Colonic mucosa (tissue), 4 donors: ENCODE measurements at places on chromosomes 3 and 15. TPM values are rescaled to one million over a fixed set of nuclear protein-coding genes. Genes with fewer than 3 reads are reported as not detected.
A peak's percentile ranks its signal among the peaks of the same experiment; 100 is the strongest.

The FSTL1 gene
- total RNA-seq, result 20.4 TPM

- H3K27ac ChIP-seq, result no peak overlapping the region
- DNase-seq, result no peak
- H3K36me3 ChIP-seq, result no peaks in the 10 kb centered on the region
- H3K4me1 ChIP-seq, result no peaks in the 10 kb centered on the region
- H3K4me3 ChIP-seq, result no peak overlapping the region
- H3K27me3 ChIP-seq, result no peaks in the 10 kb centered on the region
These were observed 93.2 kb downstream of the FILIP1L start for GRCh38 chr3:100020876-100021644.

The GOLGA6D gene
- total RNA-seq, result not detected

DNA sequence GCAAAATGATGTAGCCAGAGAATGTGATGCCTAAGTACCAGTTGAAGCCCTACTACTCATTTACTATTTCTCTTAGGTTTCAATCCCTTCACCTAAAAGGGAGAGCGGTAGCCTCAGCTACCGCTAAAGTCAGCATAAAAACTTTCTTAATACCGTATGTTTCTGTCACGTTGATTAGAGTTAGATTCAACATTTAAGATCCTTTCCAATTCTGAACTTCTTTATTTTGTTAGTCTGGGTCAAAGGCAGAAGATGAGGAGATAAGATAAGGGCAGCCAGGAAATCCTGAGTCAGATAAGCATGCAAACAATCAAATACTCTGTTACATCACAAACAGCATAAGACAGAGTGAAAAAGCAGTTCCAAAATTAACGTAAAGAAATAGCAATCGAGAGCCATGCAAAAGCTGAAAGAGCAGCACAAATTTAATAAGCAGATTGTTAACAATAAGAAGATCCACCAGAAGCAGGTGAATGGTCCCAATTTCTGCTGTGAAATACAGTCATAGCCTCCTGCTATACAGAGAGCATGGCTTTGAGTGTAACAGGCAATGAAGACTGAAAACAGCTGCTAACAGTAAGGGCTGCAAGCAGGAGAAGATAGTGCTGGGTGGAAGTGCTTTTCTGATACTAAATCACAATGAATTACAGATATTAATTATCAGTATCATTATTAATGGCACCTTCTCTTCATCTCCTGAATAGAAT lies 3.0 kb downstream of the TMEM207 start:
- no peaks in the 10 kb centered on the region for H3K4me1 ChIP-seq
- no peaks in the 10 kb centered on the region for H3K36me3 ChIP-seq
- no peaks in the 10 kb centered on the region for H3K27me3 ChIP-seq
- H3K27ac ChIP-seq, result no peak overlapping the region
- no peak for DNase-seq

The TP63 gene
- total RNA-seq, result not detected

DNA sequence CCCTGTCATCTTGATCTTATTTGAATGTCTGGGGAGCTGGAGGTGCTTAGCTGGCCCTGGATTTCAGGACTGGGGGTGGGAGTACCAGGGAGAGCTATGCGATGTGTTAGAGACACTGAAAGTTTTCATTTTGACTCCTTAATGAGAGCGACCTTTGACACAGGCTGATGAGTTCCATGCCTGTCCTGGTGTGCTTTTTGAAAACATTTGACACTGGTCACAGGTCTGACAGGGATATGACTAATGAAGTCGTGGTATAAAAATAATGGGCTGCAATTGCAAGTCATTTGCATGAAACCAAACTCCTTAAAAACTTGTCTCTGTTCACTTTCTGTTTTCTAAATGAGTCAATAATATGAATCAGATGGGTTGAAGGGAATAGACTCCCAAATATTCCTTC lies 81.9 kb downstream of the MECOM start:
- H3K36me3 ChIP-seq, result no peaks in the 10 kb centered on the region
- no peak for DNase-seq
- H3K27me3 ChIP-seq, result no peaks in the 10 kb centered on the region

GRCh38 chr3:183254487-183255347 lies 1.7 kb downstream of the B3GNT5 start:
- peak overlapping the region; percentile 78 for H3K27ac ChIP-seq
- no peaks in the 10 kb centered on the region for H3K27me3 ChIP-seq
- peaks cover 5% of the 10 kb centered on the region for H3K4me1 ChIP-seq
- peak; percentile 40 for DNase-seq
- peak overlapping the region; percentile 75 for H3K4me3 ChIP-seq

DNA sequence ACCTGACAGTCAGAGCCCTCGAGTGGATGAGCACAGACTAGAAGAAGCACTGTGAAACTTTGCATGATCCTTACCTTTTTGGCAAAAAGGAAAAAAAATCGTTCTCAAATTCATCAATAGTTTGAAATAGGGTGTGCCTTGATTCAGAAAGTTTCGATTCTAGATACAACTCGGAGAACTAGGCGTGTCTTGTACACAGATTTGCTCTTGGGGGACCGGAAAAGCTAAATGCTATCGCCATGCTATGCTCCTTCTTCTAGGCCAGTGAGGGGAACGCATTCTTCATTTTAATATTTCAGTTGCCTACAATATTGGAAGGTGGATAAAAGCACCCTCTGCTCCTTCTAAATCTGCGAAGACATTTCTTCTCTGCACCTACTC lies 25.0 kb downstream of the CD86 start:
- no peaks in the 10 kb centered on the region for H3K4me1 ChIP-seq
- H3K27ac ChIP-seq, result no peak overlapping the region
- no peak for DNase-seq
- no peaks in the 10 kb centered on the region for H3K36me3 ChIP-seq
- no peaks in the 10 kb centered on the region for H3K27me3 ChIP-seq
- H3K4me3 ChIP-seq, result no peak overlapping the region

- no peak overlapping the region for H3K27ac ChIP-seq
- H3K4me1 ChIP-seq, result no peaks in the 10 kb centered on the region
- H3K36me3 ChIP-seq, result no peaks in the 10 kb centered on the region
- H3K4me3 ChIP-seq, result no peak overlapping the region
These were observed 173.5 kb downstream of the OR4M2 start for GRCh38 chr15:22253676-22254408.

DNA sequence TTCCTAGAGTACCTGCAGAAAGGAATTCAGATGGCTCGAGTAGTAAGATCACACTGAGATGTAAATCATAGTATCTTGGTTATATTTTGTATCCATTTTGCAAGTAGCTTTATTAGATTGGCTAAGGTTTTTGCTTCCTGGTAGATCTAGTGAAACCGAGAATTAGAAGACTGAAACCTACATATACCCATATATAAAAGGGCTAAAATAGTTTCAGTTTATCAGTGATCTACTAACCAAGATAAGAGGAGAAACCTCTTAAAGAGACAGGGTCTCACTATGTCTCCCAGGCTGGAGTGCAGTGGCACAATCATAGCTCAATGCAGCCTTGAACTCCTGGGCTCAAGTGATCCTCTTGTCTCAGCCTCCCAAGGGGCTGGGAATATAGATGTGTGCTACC lies 135.3 kb downstream of the PCCB start:
- H3K36me3 ChIP-seq, result no peaks in the 10 kb centered on the region
- no peaks in the 10 kb centered on the region for H3K4me1 ChIP-seq
- no peak overlapping the region for H3K4me3 ChIP-seq
- DNase-seq, result no peak

The DENND4A gene
- total RNA-seq, result 21.8 TPM

DNA sequence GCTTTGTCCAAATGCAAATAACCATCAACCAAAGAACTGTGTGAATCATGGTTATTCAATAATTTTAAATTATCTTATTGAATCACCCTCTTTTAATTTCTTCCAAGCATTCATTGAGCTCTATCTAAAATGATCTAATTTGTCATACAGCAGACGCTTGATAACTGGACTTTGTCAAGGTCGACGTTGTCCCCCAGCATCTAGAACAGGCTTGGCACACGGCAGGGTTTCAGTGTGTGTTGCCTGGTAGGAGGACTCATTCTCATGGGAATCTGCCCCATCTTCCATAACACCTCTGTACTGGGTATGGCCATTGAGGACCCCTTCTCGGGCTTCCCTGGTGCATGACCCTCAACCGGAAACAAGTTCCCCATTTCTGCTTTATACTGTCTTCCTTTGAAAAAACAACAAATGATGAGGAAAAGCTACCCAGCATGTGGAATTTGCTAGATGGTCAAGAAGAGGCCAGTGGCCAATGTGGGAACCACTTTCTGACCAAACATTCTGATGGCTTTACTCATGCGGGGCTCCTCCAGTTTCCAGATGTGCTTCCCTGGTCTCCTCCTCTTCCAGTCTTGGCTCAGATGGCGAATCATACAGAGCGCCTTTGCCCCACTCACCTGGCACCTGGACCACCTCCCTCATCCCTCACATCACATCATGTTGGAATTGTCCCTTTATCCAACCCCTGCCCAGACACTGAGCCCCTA lies 41.7 kb upstream of the SEC22A start:
- no peak overlapping the region for H3K27ac ChIP-seq
- H3K36me3 ChIP-seq, result no peaks in the 10 kb centered on the region
- no peak overlapping the region for H3K4me3 ChIP-seq
- DNase-seq, result no peak
- no peaks in the 10 kb centered on the region for H3K27me3 ChIP-seq

The KLF15 gene
- total RNA-seq, result 0.66 TPM

GRCh38 chr3:175059788-175060187 lies 200.7 kb downstream of the NAALADL2 start:
- H3K4me3 ChIP-seq, result no peak overlapping the region
- no peak overlapping the region for H3K27ac ChIP-seq
- H3K4me1 ChIP-seq, result no peaks in the 10 kb centered on the region
- no peak for DNase-seq
- no peaks in the 10 kb centered on the region for H3K36me3 ChIP-seq

DNA sequence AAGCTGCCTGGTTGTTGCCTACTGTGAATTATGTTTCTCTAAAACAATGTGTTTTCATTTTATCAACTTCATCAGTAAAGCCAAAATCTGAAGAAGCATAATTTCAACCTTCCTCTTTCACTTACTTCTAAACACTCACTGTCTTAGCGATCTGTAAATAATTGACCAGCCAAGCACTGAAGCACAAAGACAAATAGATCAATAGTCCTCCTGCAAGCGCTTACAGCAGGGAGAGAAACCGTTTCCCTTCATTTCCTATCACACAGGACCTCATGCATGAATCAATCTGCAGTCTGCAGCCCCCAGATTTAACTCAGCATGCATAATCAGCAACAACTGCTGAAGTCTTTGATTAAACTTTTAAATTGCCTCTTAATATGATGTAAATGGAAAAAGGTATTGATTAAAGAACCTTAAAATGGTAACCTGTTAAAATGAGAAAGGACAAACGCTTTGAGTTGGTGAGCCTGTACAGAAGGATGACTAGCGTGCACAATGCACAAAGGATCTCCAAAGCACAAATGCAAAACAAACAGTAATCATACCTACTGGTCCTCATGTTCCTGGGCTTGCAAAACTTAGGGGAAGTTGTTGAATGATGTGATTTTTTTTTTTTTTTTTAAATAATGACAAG lies 370.2 kb upstream of the ZNF385D start:
- no peaks in the 10 kb centered on the region for H3K4me1 ChIP-seq
- no peak overlapping the region for H3K4me3 ChIP-seq
- no peak for DNase-seq
- H3K27ac ChIP-seq, result no peak overlapping the region
- H3K27me3 ChIP-seq, result no peaks in the 10 kb centered on the region
- no peaks in the 10 kb centered on the region for H3K36me3 ChIP-seq

GRCh38 chr3:160052385-160053047 lies 63.9 kb downstream of the IL12A start:
- H3K27ac ChIP-seq, result no peak overlapping the region
- H3K27me3 ChIP-seq, result no peaks in the 10 kb centered on the region

GRCh38 chr15:58451826-58452225 lies 20.0 kb downstream of the LIPC start:
- H3K27me3 ChIP-seq, result no peaks in the 10 kb centered on the region
- no peaks in the 10 kb centered on the region for H3K36me3 ChIP-seq
- no peak for DNase-seq

The NDN gene
- total RNA-seq, result 16.0 TPM
